ENCODE measurements at places on chromosomes 1 and 21. TPM values are rescaled to one million over a fixed set of nuclear protein-coding genes. Genes with fewer than 3 reads are reported as not detected.

The RAD54L gene
- total RNA-seq, result 4.2 TPM

The EDEM3 gene
- 34.7 TPM for total RNA-seq

The PLA2G2C gene
- total RNA-seq, result not detected

The VPS13D gene
- 41.1 TPM for total RNA-seq

The OR2W3 gene
- 0.52 TPM for total RNA-seq

The KRTAP11-1 gene
- not detected for total RNA-seq

The L1TD1 gene
- not detected for total RNA-seq

The EDARADD gene
- total RNA-seq, result 0.59 TPM

The IVL gene
- total RNA-seq, result not detected

The SPATC1L gene
- total RNA-seq, result 18.9 TPM
